ENCODE measurements at places on chromosomes 2 and 18.
A peak's percentile ranks its signal among the peaks of the same experiment; 100 is the strongest.

- DNase-seq: no peak
Measured at GRCh38 chr18:74856928-74857327, 259.3 kb downstream of the ZNF407 start.

DNA sequence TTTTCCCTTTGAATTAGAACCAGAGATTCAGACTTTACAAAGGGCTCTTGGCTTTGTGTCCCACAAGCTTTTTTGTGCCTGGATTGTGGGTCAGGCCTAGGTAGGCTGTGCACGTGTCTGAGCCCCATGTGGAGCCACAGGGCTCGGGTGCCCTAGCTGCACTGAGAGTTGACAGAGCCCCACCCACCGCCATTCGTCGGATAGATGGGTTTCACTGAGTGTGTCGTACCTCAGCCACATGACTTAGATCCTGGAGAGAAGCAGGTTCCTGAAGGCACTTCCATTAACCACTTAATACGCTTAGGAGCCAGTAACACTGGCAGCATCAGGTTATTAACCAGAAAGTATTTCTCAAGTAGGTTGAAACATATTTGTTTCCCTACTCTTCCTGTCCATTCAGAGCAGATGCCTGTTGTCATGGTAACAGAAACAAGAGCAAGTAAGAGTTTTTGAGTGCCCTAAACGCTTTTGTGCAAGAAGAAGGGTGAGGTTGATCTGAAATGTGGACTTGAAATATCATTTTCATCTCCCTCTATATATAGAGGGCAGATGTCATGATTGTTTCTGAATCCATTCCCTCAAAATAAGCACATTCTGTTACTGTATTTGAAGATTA, 30.0 kb downstream of the ADCYAP1 start:
- no peak for DNase-seq

DNA sequence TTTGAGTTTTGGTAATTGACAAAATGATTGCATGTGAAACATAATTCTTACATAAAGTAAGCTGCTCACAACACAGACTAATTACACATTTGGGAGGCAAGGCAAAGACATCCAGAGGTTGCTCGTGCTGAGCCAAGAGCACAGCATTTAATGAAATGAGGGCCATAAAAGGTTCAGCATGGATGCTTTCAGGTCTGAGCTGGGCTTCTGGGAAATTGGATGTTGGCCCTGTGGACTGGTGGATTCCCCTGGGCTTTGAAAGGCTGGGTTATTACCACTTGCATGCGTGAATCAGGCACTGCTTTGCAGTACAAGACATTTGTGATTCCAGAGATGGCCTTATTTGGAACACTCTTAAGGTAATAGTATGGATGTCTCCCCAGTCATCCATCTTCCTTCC, 533.5 kb upstream of the NRP2 start:
- no peak for DNase-seq

GRCh38 chr2:26838121-26838906, 9.6 kb upstream of the DPYSL5 start:
- no peak for DNase-seq

DNA sequence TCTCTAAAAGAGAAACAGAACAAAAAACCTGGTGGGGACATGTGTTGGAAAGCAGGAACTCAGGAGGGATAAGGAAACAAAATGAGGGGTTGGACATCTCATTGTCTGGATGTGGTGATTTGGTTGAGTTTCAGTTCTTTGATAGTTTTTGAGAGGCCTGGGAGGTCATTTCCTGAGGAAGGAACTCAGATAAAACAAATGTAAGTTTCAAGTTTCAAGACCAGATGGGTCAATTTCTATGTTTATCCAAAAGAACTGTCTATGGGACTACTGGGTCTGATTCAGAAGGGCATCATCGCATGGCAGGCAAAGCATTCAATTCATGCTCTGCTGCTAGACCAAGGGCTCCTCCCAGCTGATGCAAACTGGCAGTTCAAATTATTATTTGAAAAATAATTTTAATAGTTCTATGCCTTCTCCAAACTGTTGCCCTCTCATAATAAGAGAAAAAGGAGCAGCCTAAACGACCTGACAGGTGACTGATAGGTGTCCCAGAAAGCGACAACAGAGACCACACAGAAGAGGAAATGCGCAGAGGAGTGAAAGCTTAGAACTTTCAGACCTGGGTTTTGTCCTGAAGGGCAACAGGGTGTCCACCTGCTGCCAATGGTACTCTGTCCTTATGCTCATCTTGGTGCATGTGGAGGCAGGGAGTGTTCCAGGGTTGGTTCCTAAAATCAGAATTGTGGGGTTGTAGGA, 39.3 kb upstream of the SH3RF3 start:
- DNase-seq: no peak

GRCh38 chr2:200673191-200673590, 87.4 kb downstream of the AOX1 start:
- DNase-seq: no peak

DNA sequence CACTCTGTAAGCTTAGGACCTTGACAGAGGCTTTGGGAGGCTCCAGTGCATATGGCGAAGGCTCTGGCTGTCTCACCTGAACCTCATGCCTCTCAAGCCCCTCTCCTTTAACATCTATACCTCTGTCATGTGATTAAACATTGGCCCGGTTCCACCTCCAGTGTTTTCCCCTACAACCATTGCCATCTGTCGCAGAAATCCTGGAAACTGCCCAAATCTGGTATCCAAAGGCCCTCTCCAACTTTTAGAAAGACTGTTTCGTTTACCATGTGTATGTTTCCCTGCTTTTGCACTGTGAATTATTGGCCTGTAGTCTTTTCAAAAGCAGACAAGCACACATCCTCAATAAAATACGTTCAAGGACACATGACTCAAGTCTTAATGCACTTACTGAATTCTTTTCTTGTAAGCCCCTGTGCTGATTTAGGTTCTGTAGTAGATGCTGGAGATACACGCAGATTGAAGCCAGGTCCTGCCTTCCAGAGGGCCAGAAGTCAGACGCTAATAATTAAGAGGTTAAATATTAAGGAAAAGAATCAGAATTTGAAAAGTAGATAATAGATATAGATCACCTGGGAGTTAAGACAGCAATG, 386.4 kb upstream of the SLC14A2 start:
- no peak for DNase-seq

DNA sequence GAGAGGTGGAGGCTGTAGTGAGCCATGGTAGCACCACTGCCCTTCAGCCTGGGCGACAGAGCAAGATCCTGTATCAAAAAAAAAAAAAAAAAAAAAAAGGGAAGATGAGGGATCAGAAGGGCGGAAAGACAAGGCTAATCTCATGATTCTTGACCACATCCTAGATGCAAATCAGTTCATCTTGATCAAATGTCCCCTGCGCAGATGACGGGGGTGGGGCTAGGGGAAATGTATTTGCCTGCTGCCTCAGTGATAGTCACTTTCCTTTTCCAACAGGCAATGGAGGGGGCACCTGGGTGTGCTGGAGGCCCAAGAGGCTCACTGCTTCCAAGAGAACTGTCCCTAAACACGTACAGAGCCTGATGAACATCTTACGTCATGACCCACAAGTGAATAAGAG, 3.7 kb upstream of the EMILIN2 start:
- DNase-seq: no peak

DNA sequence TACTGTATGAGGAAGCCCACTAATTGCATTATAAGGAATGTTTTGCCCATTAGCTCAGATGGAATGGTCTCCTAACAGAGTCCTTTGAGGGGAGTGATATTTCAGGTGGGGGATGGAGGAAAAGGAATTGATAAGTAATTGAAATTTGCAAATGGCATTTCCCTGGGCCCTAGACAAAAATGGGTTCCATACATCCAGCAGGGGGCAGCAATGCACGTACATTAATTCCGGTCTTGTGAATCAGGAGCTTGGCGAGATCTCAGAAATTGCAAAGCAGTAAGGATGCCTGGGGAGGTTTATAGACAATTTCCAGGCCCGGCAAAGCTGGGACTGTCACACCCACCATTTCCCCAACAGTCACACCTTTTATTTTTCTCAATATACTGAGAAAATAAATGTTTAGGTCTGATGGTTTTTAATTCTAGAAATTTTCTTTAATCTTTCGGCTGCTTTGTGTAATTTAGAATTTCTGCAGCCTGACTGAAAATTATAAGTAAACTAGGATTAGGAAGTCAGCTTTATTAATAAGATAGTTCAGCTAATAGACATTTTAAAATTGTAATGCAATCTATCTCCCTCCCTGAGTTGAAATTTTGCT, 122.8 kb downstream of the LYPD1 start:
- no peak for DNase-seq

GRCh38 chr2:18976168-18976961, 382.1 kb downstream of the OSR1 start:
- DNase-seq: peak; percentile 19
